Kidney epithelial cell (primary cell): ENCODE measurements at places on chromosomes 5 and 9.
A peak's percentile ranks its signal among the peaks of the same experiment; 100 is the strongest.

GRCh38 chr9:92963831-92964606, 16.7 kb downstream of the FGD3 start:
- no peak for DNase-seq

GRCh38 chr5:110751902-110752762, 13.3 kb downstream of the SLC25A46 start:
- no peak for DNase-seq

- DNase-seq = peak; percentile 41
These were observed 84.3 kb upstream of the SMC2 start for GRCh38 chr9:104009826-104010225.

GRCh38 chr5:151449839-151450238, 2.4 kb downstream of the SLC36A1 start:
- no peak for DNase-seq

DNA sequence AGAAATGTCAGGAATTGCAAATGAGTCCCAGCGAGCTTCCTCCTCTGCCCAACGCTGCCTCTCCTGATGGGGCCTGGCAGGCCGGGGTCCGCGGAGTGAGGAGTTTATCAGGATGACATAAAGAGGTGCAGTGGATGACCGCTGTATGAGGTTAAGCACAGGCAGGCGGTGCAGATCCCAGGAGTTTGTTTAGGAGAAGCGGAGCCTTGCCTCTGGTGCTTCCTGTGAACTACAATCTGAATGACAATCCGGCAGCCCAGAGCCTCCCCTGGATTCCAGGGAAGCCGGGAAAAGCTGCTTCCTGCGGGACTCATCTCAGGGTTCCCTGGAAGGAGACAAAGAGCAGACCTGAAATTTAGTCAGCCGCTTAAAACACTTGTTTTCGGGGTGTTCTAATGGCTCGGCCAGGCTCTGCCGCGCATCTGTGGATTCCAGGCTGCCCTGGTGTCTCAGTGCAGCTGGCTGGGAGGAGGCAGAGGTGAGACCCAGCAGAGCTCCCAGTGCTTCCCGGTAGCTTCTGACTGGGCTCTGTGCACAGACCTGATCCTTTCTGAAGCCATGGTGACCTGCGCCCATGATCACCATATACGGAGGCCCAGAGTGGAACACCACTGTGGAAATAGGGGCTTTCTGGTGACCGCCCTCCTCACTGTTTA, 69.8 kb upstream of the IRX4 start:
- no peak for DNase-seq

DNA sequence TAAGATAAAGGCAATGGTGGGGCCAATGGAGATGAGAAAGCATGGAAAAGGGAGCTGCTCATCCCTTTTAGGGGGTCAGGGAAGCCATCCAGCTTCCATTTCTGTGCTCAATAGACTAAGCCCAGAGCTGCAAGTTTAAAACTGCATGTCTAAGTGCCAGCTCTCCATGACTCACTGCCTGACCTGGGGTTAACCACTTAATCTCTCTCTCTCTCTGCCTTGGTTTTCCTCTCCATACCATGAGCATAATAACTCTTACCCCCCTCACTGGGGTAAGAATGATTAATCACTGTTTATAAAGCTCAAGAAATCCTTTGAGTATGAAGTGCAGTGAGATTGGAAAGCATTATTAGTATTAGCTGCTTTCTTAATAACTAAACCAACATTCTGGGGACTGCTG, 1382.4 kb upstream of the WWC1 start:
- DNase-seq = peak; percentile 76

DNA sequence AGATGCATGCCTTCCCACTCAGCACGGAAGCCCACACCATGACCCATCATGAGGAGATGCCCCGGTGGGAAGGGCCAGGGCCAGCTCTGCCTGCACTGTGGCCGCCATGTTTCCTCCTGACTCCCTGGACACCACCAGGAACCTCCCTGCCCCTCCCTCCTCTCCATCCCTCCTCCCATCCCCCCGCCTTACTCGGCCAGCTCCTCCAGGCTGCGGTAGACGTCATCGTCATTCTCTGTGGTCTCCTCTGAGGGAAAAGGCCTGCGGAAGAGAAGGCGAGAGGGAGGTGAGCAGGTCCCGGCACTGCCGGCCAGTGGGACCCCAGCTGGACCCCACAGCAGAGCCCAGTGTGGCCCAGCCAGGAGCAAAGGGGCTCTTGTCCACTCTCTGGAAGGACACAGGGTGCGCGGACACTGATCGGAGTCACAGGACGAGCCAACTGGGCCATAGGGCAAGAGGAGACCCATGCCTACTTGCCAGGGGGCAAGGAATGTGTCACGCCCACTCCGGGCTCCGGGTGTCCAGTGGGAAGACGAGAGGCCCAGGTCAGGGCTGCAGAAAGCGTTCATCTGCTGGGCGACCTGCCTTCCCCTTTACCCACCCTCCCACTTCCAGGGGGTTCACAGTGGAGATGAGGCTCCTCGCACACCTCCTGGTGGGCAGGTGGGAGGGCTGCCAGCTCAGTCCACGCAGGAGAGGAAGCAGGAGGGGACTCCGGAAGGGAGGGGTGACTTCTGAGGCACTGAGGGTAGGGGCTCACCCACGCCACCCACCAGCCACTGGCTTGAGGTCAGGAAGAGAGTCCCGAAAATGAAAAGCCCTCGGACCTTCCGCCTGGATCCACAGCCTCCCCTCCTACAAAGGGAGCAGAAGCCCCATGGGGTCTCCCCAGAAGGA, 96.2 kb upstream of the SARDH start:
- DNase-seq = no peak

GRCh38 chr5:77957931-77958521, 181.9 kb upstream of the TBCA start:
- DNase-seq = no peak

DNA sequence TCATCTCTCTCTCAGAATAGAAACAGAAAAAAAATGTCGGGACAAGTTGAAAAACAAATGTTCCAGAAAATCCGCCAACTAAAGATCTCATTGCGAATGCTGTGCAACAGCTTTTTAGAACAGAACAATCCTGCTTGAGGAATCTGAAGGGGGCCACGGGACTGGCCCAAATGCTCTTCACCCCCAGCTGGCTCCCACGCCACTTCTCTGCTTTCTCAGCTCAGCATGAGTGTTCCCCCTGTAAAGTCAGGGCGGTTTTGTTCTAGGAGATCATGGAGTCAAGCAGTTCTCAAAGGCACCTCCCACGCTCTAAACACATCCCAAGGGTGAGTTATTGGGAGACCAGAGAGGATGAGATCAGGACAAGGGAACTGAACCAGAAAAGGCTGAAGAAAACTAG, 31.5 kb downstream of the DIRAS2 start:
- no peak for DNase-seq

DNA sequence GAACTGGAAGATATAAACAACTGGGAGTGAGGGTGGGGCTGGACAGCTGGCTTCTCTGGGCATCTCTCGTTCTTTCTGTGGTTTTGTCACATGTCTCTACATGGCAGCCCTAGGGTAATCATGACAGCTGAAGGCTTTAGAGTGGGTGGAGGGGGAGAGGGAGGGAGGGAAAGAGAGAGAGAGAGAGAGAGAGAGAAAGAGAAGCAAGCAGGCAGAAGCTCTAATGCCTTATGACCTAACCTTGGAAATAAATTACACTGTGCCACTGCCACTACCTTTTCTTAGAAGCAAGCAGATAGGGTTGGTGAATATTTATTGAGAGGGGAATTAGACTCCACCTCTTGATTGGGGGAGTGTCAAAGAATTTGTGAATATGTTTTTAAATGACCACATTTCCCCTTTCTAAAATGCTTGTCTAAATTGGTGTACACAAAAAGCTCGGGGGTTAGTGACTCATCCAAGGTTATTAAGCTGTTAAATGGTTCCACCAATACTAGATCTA, 2.6 kb upstream of the DAPK1 start:
- peak; percentile 44 for DNase-seq

DNA sequence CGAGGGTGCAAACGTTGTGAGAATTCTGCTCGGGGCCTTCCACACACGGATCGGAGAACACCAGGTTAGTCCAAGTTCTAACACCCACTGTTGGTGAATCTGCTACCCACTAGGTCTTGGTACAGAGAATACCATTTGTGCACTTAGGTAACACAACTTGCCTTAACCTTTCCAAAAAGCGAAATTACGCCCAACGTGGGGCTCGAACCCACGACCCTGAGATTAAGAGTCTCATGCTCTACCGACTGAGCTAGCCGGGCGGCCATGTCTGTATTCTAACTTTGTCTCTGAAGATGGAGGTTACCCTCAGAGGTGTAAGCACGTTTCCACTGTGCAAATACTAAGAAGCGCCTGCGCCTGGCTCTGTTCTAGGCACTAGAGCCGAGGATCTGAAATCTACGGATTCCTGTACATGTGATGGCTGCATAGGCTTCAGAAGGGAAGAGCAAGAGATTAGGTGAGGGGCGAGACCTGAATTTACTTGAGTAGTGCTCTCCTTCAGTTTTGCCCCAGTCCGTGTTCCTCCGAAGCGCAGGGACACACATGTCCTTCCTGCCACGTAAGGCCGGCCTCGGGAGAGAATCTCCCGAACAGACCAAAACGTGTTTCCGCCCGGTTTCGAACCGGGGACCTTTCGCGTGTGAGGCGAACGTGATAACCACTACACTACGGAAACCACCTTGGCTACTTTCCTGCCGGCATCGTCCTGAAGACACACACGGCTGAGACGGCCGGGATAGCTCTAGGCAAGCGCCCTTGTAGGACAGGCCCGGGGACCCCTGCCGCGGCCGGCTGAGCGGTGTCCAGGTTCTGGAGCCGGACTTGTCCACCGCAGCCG, 1.1 kb upstream of the TRIM41 start:
- DNase-seq = peak; percentile 67

DNA sequence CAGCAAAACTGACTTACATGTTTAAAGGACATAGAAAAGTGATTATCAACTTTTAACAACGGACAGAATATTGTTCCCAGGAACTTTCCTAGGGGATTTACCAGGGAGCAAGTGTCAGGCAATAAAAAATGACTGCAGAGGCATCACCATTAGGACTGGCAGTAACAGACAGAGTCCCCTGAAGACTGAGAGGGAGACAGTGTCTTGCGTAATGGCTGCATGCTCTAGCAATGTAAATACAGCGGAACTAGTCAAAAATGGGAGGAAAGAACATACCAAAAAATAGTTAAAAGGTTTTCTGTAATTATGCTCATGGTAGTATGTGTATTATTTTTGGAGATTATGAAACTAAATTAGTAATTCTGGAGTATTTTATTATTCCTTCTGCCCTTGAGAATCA, 181.8 kb downstream of the CRB2 start:
- DNase-seq = no peak

DNA sequence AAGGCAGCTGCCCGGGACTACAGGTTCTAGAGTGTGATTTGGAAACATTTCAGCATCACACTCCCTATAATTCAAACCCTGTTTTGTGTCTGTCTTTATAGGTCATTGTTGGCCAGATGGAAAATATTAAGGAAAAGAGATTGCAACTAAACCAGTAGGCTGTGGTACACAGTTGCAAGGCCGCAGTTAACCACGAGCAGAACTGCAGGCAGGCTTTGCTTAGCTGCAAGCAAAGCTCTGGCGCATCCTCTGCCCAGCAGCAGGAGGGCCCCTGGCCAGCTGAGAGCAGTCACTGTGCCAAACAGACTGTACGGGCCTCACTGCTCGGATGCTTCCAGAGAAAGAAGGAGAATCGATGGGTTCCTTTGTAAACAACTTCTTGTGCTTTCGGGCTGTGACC, 204.5 kb downstream of the DENND1A start:
- DNase-seq = no peak

- DNase-seq = no peak
These were observed 114.9 kb downstream of the NMUR2 start for GRCh38 chr5:152290181-152290580.

- DNase-seq = peak; percentile 85
These were observed 183.0 kb upstream of the FTMT start for GRCh38 chr5:121668635-121669034.

- no peak for DNase-seq
These were observed 39.2 kb upstream of the SHOC1 start for GRCh38 chr9:111833941-111834340.

DNA sequence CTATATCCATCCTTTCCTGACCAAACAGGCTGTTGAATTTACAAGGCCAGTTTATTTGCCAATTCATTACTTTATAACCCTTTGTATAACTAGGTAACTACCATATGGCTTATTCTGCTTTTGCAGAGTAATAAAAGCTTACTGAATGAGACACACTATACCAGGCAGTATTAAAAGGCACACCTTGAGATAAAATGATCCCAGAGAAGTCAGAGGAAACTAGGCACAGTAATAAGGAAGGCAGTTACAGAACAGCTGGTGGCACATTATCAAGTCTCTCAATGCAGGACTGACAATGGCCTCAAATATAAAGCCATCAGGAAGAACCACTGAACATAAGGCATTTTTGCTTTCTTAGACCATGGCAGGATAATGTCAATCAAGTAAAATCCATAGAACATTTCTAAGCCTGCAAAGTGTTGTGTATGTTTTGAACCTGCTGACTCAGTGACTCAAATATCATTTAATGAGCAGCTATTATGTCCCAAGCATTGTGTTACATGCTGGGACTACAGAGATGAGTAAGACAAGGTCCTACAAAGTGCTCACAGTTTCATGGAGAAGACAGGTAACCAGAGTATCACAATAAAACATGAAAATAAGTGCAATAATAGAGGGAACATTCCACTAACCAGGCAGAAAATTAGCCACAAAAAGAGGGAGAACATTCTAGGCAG, 52.5 kb downstream of the OXCT1 start:
- no peak for DNase-seq

DNA sequence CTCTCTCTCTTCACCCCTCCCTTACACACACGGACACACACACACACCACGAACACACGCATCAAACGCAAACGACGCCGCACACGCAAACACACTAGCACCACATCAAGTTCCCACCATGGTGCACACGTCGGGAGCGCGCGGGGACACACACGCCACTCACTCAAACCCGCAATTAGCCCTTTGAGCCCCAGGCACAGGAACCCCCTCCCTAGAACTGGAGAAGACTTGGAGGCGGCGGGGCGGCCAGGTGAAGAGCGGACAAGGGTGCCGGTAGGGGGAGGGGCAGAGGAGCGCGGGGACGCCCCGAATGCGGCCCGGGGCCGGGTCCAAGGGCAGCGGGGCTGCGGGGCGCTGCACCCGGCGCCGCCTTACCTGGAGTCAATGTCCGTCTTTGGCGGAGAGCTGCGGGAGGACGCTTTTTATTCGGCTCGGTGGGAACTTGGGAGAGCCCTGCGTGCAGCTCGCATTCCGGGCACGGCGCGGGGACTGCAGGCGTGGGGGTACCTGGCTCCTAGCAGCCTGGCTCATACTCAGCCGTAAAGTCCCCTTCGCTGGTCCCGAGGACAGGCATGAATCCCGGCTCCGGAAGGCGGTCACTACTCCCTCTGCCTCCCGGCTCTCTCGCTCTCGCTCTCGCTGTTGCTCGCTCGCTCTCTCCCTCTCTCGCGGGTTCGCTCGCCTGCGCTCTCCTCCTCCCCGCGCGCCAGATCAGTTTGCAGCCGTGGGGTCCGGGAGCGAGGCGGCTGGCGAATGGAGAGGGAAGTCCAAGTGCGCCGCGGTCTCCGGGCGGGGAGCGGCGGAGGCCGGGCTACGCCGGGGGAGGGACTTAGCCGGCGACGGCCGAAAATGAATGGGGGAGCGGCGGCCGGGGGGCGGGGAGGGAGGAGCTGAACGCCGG, at the start of gene BRINP1:
BRINP1 (minus strand) TSS at position 755 of the 901 bp plus-strand sequence. CDS start 56,080 bp downstream, outside the sequence.
- peak; percentile 26 for DNase-seq

GRCh38 chr5:33701251-33701650, 190.5 kb downstream of the ADAMTS12 start:
- no peak for DNase-seq

- DNase-seq = peak; percentile 85
These were observed 64.0 kb downstream of the POU5F2 start for GRCh38 chr5:93677359-93677891.
